Forelimb muscle (tissue), 1 donor: ENCODE measurements at places on chromosomes 3 and 15. TPM values are rescaled to one million over a fixed set of nuclear protein-coding genes. Genes with fewer than 3 reads are reported as not detected.

- no peak for DNase-seq
These were observed 1.3 kb upstream of the MEF2A start for GRCh38 chr15:99564221-99565048.

Gene RARRES1
- 2.6 TPM for polyA plus RNA-seq

GRCh38 chr15:70339571-70340493, 242.1 kb upstream of the TLE3 start:
- DNase-seq, result no peak

DNA sequence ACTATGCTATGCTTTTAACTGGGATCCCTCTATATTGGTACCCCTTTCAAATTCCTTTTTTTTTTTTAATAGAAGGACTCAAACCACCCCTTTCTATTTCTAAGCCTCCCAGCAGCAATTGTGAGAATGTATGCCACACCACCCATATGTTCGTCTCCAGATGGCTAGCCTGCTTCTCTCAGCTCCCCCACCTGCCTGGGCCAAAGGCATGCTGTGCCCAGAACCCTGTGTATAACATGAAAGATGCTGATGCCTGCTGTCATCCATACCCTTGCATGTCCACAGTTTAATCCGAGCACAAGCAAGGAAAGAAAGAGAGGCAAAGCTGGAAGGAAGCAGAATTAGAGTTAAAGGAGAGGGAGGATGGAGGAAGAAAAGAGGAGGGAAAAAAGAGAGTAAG, 159.5 kb upstream of the CNTN6 start:
- no peak for DNase-seq

DNA sequence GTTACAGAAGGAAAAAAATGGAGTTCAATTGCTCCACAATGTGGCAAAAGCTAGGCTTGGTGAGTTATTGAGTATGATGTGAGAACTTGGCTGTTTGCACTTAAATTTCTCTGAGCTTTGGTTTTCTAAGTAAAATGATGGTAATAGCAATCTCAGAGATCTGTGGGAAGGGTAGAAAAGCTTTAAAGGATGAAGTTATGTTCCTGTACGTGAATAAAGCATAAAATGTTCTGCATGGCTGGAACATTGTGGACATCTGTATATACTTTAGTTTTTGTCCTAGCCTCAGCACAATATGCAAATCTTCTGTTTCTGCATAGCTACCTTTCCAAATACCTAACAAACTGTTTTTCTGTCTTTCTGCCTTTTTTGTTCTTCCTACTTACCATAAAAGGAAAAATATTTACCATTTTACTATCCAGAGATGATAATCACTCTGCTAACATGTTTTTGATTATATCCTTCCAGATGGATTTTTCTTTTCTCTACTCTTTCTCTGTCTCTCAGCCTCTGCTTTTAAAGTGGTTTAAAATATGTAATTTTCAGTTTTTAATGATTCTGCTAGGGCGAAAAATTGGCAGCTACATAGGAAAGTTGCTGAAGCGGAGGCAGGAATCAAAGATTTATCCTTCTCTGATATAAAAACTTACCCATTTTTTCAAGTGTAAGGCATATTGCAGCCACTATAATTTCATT, 188.1 kb downstream of the FNDC3B start:
- no peak for DNase-seq

DNA sequence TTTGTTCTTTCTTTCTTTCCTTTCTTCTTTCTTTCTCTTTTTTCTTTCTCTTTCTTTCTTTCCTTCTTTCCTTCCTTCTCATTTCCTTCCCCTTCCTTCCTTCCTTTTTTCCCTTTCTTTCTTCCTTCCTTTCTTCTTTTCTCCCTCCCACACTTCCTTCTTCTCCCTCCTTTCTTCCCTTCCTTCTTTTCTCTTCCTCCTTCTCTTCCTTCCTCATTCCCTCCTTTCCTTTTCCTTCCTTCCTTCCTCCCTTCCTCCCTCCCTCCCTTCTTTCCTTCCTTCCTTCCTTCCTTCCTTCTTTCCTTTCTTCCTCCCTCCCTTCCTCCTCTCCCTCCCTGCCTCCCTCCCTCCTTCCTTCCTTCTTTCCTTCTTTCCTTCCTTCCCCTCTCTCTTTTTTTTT, 755.7 kb upstream of the GRM7 start:
- no peak for DNase-seq
